Psoas muscle (tissue), 8 donors: ENCODE measurements at places on chromosomes 7 and 10. TPM values are rescaled to one million over a fixed set of nuclear protein-coding genes. Genes with fewer than 3 reads are reported as not detected.

- H3K4me3 ChIP-seq = no peak overlapping the region
- no peaks in the 10 kb centered on the region for H3K27me3 ChIP-seq
- H3K27ac ChIP-seq = no peak overlapping the region
- H3K36me3 ChIP-seq = no peaks in the 10 kb centered on the region
Observed at GRCh38 chr10:69239816-69240434, 19.8 kb downstream of the HKDC1 start.

DNA sequence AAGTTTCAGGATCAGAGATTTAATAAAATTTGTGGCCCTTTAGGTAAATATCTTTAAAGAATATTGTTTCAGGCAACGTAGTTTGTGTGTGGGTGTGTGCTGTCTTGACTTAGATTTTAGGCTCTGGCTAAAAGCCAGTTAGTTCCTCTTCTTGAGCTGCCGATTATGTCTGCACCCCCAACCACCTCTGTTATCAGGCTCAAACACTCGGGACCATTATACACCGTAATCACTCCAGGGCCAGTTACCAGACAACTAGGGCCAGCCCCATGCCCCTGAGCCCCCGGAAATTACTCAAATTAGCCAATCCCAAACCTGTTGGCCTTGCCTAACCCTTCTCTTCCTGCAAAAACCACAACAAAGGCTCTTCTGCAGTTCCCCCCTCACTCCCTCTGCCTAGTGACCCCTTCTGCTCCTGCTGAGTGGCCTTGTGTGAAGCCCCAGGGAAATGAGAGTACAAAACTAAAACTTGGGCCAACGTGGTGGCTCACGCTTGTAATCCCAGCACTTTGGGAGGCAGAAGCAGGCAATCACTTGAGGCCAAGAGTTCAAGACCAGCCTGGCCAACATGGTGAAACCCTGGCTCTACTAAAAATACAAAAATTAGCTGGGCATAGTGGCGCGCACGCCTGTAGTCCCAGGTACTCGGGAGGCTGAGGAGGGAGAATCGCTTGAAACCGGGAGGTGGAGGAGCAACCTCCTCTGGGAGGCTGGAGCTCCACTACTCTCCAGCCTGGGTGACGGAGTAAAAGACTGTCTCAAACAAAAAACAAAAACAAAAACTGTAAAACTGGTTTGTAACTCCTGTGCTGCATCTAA is 9.2 kb upstream of the HNRNPF start:
- H3K36me3 ChIP-seq = no peaks in the 10 kb centered on the region
- no peak overlapping the region for H3K27ac ChIP-seq
- no peak for DNase-seq
- H3K27me3 ChIP-seq = no peaks in the 10 kb centered on the region
- no peak overlapping the region for H3K4me3 ChIP-seq
- peaks cover 8% of the 10 kb centered on the region for H3K4me1 ChIP-seq

- no peaks in the 10 kb centered on the region for H3K4me1 ChIP-seq
- DNase-seq = no peak
- no peaks in the 10 kb centered on the region for H3K27me3 ChIP-seq
- no peak overlapping the region for H3K4me3 ChIP-seq
- H3K27ac ChIP-seq = no peak overlapping the region
- H3K36me3 ChIP-seq = peaks cover 1% of the 10 kb centered on the region
Observed at GRCh38 chr7:121384265-121384664, 11.8 kb downstream of the FAM3C start.

DNA sequence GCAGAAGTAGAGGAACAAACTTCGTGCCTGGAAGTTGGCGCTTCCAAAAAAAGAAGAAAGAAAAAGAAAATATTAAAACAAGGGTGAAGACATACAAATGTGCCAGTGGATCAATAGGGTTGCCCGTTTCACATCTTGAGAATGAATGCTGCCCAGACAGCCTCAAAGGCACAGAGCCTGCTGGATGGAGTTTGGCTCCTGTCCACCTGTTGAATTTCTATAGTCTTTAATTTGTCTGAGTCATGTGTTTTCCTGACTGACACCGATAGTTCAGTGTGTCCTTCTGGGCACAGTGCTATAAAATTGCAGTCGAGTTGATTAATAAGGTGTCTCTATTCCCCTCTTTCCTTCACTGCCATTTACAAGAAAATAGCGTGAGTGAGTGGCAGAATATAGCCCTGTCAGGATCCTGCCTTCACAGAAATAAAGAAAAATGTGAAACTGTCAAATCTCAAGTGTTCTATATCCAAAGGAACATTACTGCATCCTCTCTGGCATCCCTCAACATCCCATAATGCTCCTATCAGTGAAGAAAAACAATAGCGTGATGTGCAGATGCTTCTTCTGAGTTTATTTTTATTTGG is 471.3 kb upstream of the AUTS2 start:
- H3K27me3 ChIP-seq = no peaks in the 10 kb centered on the region
- DNase-seq = no peak
- no peaks in the 10 kb centered on the region for H3K4me1 ChIP-seq
- no peak overlapping the region for H3K27ac ChIP-seq
- no peaks in the 10 kb centered on the region for H3K36me3 ChIP-seq

GRCh38 chr7:3165681-3166580 is 122.3 kb upstream of the CARD11 start:
- H3K4me1 ChIP-seq = no peaks in the 10 kb centered on the region
- H3K27ac ChIP-seq = no peak overlapping the region
- DNase-seq = no peak
- no peaks in the 10 kb centered on the region for H3K27me3 ChIP-seq
- no peak overlapping the region for H3K4me3 ChIP-seq
- H3K36me3 ChIP-seq = no peaks in the 10 kb centered on the region

DNA sequence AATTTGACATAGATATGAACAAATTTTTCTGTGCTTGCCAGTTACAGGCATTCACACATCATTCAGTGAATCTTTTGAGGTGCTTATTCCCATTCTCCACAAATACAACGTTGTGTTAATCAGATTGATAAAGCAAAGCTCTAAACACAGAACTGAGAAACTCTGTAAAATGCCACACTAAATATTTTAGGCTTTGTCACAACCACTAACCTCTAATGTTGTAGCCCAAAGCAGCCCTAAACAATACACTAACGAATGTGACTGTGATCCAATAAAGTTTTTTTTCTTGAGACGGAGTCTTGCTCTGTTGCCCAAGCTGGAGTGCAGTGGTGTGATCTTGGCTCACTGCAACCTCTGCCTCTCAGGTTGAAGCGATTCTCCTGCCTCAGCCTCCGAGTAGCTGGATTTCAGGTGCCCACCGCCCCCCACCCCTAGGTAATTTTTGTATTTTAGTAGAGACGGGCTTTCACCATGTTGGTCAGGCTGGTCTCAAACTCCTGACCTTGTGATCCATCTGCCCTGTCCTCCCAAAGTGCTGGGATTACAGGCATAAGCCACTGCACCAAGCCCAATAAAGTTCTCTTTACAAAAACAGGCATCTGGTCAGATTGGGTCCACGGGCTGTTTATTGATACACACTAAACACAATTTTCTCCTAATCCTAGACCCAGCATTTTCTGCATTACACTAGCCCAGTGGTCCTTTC is 6.9 kb downstream of the CYCS start:
- no peaks in the 10 kb centered on the region for H3K27me3 ChIP-seq
- peaks cover 21% of the 10 kb centered on the region for H3K4me1 ChIP-seq
- no peak overlapping the region for H3K27ac ChIP-seq
- DNase-seq = no peak
- H3K36me3 ChIP-seq = peaks cover 3% of the 10 kb centered on the region

- no peaks in the 10 kb centered on the region for H3K27me3 ChIP-seq
- H3K4me1 ChIP-seq = no peaks in the 10 kb centered on the region
- H3K4me3 ChIP-seq = no peak overlapping the region
- H3K27ac ChIP-seq = no peak overlapping the region
Observed at GRCh38 chr10:111338805-111339204, 262.0 kb downstream of the ADRA2A start.

DNA sequence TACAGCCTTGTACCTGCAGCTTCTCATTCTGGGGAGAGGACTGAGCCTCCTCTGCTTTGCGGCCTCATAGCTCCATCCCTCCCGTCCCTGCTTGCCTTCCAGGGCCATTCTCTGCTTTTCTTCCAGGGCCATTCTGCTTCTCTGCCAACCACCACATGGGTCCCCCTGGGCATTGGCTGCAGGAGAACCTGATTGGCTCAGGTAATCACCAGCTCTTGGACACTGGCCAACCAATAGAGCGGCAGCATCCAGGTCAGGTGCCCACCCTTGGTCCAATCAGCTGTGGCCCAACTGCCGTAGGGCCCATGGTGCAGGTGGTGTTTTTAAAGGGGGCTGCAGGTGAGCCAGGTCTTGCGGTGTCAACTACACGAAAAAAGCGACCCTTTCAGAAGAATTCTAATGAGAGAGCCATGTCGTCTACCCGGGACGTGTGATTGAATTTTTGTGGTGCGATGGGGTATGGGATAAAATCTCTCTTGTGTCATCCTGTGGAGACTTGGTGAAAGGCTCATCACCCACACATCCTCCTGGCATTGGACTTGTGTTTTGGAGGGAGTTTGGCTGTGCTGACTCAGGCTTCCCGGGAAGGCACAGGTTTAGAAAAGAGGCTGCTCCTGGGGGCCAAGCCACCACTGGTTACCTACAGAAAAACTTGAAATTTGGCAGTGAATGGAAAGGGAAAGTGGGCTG is 46.0 kb upstream of the PODXL start:
- no peak overlapping the region for H3K27ac ChIP-seq
- no peak for DNase-seq
- H3K27me3 ChIP-seq = no peaks in the 10 kb centered on the region
- H3K4me3 ChIP-seq = no peak overlapping the region
- no peaks in the 10 kb centered on the region for H3K36me3 ChIP-seq

DNA sequence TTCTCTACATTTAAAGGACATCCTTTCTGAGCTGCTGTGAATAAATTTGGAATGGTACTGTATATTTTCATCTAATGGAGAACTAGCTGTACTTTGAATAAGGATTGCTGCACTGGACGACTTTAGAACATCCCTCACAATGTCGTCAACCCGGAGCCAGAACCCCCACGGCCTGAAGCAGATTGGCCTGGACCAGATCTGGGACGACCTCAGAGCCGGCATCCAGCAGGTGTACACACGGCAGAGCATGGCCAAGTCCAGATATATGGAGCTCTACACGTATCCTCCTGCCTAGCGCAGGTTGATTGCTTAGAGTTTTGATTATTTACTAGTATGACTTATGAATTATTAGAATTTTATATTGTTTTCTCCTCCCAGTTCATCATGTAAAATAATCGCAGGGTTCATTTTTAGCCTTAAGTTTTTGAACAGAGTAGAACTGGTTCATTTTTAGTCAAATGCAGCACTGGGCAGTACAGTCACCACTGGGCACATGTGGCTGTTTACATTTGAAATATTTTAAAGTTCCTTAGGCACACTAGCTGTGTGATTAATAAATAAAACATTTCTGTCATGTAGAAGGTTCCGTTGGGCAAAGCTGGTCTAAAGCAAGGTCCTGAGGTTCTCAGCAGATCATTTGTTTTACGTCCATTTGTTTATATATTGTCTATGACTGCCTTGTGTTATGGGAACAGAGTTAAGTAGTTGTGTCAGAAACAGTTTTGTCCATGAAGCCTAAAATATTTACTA is 31.5 kb downstream of the CUL1 start:
- peaks cover 72% of the 10 kb centered on the region for H3K4me1 ChIP-seq
- peak overlapping the region; percentile 1 for H3K27ac ChIP-seq
- peaks cover 27% of the 10 kb centered on the region for H3K36me3 ChIP-seq
- no peak for DNase-seq
- H3K27me3 ChIP-seq = no peaks in the 10 kb centered on the region
- no peak overlapping the region for H3K4me3 ChIP-seq

DNA sequence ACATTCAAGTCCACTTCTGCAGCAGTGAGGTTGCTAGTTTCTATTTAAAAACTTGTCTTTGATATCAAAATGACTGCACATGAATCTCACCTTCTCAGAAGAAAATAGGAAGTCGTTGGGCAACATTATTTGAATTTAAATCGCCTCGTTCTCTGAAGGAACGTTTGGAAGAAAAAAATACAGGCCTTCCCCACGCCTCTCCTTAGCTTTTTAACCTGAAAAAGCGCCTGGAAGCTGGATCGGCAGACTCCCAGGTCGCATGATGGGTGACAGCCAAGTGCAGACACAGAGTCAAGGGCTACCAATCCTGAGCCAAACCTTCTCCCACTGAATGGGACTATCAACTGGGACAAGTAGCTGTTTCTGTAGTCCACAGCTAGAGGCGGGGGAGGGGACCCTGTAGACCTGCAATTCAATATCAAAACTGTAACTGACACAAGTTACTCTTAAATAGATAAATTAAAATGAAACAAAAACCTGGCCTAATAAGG is 2.2 kb downstream of the FAM53B start:
- peaks cover 70% of the 10 kb centered on the region for H3K4me1 ChIP-seq
- no peaks in the 10 kb centered on the region for H3K36me3 ChIP-seq
- H3K4me3 ChIP-seq = peak overlapping the region; percentile 84
- DNase-seq = peak; percentile 19

DNA sequence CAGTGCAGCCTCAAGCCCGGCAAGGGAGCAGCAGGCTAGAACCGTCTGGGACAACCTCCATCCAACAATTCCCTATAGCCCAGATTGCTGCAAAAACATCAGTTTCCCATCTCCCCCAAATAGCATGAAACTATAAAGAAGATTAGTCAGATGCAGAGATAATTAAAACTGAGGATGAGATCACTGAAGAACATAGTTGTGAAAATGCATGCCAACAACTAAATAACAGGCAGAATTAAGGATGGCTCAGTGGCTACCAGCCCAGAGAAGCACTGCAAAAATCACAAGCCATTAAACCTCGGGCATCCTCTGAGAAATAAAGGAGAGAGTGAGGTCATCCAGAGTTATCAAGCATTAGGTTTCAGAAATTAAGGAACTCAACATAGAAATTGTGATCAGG is 427.1 kb downstream of the TNS3 start:
- H3K27ac ChIP-seq = no peak overlapping the region
- no peaks in the 10 kb centered on the region for H3K27me3 ChIP-seq
- H3K4me3 ChIP-seq = no peak overlapping the region

- DNase-seq = no peak
- H3K4me3 ChIP-seq = no peak overlapping the region
- no peaks in the 10 kb centered on the region for H3K36me3 ChIP-seq
- no peaks in the 10 kb centered on the region for H3K4me1 ChIP-seq
- no peak overlapping the region for H3K27ac ChIP-seq
Observed at GRCh38 chr10:31952066-31952465, 23.4 kb upstream of the ARHGAP12 start.

GRCh38 chr7:125316466-125316865 is 386.8 kb upstream of the POT1 start:
- H3K27ac ChIP-seq = no peak overlapping the region
- no peaks in the 10 kb centered on the region for H3K36me3 ChIP-seq
- H3K4me3 ChIP-seq = no peak overlapping the region
- DNase-seq = no peak
- no peaks in the 10 kb centered on the region for H3K4me1 ChIP-seq
- H3K27me3 ChIP-seq = no peaks in the 10 kb centered on the region

Gene LRRC61
- total RNA-seq = 1.6 TPM

Gene ZNF503
- 5.2 TPM for total RNA-seq

Gene CTNNA3
- 66.2 TPM for total RNA-seq

Gene GRM3
- not detected for total RNA-seq

Gene NAT16
- not detected for total RNA-seq

Gene CYP3A7
- total RNA-seq = not detected

Gene ABCC2
- 0.64 TPM for total RNA-seq

Gene MYO3A
- 0.32 TPM for total RNA-seq

Gene DENND2A
- 3.8 TPM for total RNA-seq

Gene CDH23
- total RNA-seq = 3.8 TPM
